ENCODE measurements at places on chromosomes 1 and 21. TPM values are rescaled to one million over a fixed set of nuclear protein-coding genes. Genes with fewer than 3 reads are reported as not detected.

DNA sequence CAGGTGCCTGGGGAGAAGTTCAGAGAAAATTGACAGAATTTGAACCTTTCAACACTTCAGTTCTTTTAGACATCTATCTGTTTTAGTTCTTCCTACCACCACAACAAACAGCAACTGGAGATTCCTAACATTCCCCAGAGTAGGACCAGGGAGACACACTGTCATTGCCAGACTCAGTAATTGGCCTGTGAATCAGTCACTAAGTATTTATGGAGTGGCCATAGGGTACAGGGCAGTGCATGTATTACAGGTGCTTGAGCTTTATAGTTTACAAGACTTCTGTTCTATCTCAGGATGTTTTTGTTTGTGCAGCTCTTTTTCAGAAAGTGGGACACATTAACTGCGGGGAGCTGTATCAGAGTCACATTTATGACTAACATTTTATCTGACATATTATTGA is 1.7 kb downstream of the CDC14A start:
- DNase-seq = no peak

DNA sequence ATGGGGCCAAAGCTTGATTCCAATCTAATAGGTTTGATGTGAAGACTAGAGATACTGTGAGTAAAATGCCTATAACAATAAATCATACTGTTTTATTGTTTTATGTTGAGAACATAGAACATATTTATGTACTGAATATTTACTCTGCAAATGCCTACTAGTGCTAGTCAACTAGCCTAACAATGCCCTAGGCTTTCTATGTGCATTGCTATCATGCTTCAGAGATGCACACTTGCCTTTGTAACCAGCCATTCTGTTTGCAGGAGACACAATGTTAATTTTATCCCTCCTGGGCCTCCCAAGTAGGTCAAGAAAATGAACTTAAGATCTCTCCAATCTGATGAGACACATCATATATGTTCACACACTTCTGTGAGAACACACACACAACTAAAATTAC is 530.8 kb upstream of the BEND5 start:
- no peak for DNase-seq

DNA sequence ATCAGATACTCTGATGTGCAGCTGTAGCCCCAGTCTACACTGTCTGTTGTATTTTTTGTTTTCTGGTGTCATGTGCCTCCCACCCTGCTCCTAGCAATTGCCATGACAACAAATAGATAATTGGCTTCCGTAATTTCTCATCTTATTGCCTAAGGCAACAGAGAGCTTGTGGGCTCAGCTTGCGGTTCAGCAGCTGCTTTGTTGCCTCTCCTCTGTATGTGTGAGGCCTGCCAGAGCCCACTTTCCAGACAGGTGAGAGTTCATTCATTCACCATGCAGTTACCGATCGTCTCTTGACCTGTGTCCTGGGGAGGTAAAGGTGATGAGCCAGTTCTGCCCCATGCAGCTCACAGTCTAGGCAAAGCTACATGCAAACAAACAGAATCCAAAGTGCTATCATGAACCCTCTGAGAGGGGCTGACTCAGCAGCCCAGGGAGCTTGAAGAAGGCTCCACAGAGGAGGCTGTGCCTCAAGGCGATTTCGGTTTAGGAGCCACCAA is 11.9 kb downstream of the LGALS8 start:
- DNase-seq = no peak

- DNase-seq = no peak
These were observed 867.8 kb upstream of the ADGRL4 start for GRCh38 chr1:79874289-79874688.

- DNase-seq = no peak
These were observed 334.5 kb downstream of the NUF2 start for GRCh38 chr1:163656095-163656759.

GRCh38 chr1:184388971-184389370 is 2.1 kb downstream of the C1orf21 start:
- DNase-seq = no peak

GRCh38 chr1:6440198-6441126 is 15.9 kb downstream of the ESPN start:
- no peak for DNase-seq

DNA sequence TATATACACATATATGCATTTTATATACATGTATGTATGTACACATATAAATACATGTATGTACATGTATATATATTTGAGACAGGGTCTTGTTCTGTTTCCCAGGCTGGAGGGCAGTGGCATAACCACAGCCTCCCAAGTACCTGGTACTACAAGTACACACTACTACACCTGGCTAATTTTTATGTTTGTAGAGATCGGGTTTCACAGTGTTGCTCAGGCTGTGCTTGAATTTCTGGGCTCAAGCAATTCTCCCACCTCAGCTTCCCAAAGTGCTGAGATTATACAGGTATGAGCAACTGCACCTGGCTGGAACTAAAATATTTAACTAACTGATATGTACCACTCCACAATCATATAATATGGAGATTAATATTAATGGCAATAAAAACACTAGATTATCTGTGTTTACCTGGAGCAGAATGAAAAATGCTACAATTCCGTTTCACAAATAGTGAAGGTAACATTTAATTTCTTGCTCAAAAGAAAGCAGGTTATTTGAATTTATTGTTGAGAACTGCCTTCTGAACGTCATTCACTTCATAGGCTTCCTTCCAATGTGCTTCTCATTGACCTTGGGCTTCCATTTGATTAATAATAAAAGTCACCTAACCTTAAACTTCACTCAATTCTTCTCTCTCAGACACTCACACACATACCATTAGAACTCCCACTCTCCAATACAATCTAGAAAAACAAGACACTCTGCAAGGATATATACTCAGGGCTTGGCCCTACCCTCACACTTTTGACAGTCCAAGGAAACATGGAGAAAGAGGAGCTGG is 57.0 kb downstream of the PTGER3 start:
- DNase-seq = no peak

DNA sequence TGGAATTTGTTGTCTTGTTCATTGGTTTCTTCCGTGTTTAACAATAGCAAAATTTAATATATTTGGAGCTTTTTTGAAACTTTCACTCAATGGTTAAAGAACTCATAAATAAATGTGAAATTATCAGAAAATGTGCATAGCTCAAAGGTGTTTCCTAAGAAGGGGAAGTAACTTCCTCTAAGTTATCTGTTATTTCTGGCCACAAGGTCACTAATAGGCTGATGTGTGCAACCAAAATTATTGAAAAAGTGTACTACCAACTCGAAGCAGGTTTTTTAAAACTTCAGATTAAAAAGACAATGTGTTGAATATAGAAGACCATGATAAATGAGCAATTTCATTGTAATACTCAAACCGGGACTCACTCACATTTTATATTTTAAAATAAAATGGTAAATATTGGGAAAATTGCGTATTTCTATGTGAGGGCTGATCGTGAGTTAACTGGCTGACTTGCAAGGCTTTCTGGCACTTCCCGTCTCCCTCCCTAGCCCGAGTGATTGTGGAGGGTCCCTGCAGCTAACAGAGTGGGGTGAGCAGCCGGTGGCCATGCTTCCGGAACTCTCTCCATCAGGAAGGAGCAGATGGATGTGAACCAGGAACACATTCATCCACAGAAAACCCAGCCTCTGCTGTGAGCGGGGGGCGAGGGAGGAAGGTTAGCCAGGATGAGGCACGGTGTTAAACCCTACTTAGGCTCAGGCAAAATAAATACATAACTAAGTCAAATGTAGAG is 96.9 kb downstream of the ERG start:
- DNase-seq = no peak

DNA sequence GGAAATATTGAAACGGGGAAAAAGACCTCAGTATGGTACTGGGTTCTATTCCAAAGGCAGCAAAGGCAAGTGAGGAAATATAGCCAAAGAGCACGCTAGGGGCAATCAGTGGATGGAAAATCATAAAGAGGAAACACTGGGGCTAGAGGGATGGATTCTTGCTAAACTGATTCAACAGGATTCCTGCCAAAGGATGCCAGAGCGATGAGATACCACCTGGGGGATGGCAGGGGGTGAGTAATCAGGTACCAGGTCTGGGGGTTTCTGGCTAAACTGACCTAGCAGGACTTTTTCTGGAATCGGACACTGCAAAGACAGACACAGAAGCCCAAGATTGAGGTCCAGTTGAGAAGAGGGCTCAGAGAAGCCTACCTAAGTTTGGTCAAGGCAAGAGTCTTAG is 6.7 kb downstream of the CHI3L2 start:
- DNase-seq = no peak

- no peak for DNase-seq
These were observed 107.7 kb downstream of the CLDN17 start for GRCh38 chr21:30058928-30059327.

GRCh38 chr21:28723646-28724045 is 269.0 kb downstream of the LTN1 start:
- no peak for DNase-seq

- DNase-seq = no peak
These were observed 7.6 kb upstream of the CLCA2 start for GRCh38 chr1:86416343-86416742.

DNA sequence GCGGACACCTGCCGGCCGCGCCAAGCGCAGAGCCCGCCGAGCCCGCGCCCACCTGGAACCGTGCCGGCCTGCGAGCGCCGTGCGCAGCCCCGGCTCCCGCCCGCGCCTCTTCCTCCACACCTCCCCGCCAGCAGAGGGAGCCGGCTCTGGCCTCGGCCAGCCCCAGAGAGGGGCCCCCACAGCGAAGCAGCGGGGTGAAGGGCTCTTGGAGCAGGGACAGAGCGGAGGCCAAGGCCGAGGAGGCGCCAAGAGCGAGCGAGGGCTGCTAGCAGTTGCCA is 50.1 kb upstream of the KRTAP19-8 start:
- no peak for DNase-seq

DNA sequence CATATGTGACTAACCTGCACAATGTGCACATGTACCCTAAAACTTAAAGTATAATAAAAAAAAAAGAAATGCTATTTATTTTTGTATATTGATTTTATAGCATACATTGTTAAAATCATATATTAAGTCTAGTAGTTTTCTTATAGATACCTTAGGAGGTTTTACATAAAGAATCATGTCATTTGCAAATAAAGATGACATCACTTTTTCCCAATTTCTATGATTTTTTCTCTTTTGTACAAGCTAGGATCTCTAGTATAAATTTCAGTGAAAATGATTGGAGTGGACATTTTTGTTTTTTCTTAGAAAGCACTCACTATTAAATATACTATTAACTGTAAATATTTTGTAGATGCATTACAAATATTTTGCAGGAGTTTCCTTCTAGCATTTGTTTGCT is 20.5 kb upstream of the NTMT2 start:
- no peak for DNase-seq

DNA sequence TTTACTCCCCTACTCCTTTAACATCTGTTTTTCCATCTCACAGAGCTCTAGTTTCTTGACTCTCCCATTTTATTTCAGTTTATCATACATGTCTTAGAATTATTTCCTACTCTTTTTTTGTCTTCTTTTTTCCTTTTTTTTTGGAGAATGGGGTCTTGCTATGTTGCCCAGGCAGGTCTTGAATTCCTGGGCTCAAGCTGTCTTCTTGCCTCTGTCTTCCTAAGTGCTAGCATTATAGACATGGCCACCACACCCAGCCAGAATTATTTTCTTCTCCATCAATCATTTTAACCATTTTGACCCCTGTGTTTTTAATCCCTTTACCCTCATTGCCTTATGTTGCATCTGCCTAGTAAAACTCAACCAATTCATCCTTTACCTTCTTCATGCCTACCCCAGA is 123.2 kb upstream of the KIAA1614 start:
- no peak for DNase-seq

GRCh38 chr1:209506101-209506500 is 77.4 kb upstream of the CAMK1G start:
- DNase-seq = no peak

DNA sequence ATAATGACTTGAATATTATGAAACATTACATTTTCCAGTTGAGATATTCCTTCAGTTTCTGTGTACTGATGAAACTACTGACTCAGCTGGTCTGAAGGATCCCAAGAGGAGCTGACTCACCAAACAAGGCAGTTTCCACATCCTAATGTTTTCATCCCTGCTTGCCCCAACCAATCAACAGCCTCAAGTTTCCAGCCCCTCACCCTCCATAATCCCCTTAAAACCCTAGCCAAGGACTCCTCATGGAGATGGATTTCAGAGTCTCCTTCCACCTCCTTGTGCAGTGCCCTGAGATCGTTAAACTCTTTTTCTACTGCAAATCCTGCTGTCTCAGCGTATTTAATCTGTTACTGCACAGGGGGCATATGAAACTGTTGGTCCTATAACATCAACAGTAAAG is 83.1 kb upstream of the HAO2 start:
- DNase-seq = no peak

- DNase-seq = no peak
These were observed 252.8 kb upstream of the ADGRL2 start for GRCh38 chr1:81547912-81548303.

DNA sequence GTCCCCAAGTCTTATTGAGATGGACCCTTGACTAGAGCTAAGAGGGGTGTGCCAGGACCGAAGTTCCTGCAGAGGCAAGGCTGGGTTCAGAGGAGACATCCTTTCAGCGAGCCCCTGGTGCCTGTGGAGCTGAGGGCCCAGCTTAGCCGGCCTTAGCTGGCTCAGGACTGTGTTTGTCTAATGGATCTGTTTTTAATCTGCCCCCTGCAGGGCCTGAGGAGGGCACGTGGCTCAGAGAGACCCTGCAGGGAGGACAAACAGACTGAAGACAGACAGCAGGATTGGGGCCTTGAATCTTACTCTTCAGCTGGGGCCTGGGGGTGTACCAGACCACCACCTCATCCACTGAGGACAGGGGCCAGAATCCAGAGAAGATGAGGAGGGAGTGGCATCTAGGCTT is 1.6 kb downstream of the CRABP2 start:
- DNase-seq = no peak

- peak; percentile 59 for DNase-seq
These were observed 22.7 kb downstream of the PGM1 start for GRCh38 chr1:63615768-63616420.

DNA sequence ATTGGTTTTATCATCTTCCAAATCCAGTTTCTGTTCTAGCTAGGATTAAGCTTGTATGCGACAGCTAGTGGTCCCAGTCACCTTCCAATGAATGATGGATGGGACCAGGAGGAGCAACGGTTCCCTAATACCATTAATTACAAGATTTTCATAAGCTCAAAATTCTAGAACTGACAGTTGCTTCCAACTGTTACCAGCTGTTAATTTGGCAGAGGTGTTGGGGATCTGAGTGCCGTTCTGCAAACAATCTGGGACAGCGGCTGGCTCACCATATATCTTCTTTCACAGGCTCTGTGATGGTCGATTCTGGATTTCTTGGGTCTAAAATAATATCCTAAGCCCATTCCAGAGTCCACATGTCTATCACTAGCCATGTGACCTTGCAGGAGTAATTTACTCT is 34.5 kb upstream of the RALGPS2 start:
- no peak for DNase-seq

The UBL4B gene
- not detected for total RNA-seq

The MYOG gene
- 12.7 TPM for total RNA-seq

The F13B gene
- not detected for total RNA-seq

The RBM11 gene
- total RNA-seq = 0.85 TPM

The CHI3L2 gene
- total RNA-seq = 0.26 TPM

The KPRP gene
- total RNA-seq = not detected

The KMO gene
- total RNA-seq = 0.37 TPM

The LRRC53 gene
- not detected for total RNA-seq

The MCOLN2 gene
- total RNA-seq = 0.90 TPM

The CAPN9 gene
- 2.7 TPM for total RNA-seq

The C1QA gene
- 41.5 TPM for total RNA-seq

The WARS2 gene
- total RNA-seq = 29.3 TPM

The MRPL9 gene
- 40.7 TPM for total RNA-seq

All from urinary bladder (tissue), 4 donors.